ENCODE measurements at places on chromosomes 2 and 18.

DNA sequence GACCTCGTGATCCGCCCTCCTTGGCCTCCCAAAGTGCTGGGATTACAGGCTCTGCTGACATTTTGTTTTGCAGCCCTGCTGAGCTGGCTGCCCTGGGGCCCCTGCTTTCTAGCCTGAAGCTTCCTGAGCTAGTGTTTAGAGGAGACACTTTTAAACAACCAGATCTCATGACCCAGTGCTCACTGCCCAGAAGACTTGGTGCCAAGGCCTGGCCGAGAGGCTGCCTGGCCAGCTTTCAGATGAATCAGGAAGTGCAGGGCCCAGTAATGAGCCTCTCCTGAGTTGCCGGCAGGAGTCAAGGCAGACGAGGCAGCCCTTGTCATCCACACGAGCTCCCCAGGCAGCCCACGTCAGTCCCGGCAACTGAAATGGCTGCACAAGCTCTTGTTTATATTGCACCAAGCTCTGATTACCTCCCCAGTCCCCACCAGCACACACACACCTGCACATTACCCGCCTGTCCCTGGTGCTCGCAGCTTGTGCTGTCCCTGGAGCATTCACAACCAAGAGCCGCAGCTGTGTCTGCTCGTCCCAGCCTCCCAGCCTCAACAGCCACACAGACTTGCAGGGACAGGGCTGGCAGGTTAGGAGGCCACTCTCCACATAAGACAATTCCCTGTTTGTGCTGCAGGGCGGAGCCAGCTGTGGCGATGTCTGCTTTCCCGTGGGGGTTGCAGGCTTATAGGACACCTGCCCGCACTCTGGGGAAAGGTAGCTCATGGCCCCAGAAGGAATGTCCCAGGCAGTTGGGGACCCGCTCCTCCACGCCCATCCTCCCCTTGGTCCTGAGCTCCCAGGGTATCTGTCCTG lies 331.2 kb upstream of the MYT1L start:
- DNase-seq = no peak

- peak; percentile 15 for DNase-seq
Observed at GRCh38 chr2:167404627-167405284, 516.5 kb downstream of the XIRP2 start.

DNA sequence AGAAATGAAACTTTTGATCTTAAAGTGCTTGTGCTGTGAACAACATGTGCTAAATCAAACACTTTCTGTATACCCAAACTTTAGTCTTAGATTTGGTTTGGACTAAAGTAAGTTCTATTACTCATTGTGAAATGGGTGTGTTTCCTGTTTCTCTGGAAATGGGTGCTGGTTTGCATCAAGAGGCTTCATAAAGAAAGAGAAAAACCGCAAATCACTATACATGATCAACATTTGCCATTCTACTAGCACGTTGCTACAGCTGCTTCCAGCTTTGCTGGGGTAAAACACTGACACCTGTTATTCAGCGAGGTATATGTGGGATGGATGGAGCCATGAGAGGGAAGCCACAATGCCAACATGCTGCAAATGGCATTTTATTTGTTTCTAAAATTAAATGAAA lies 547.0 kb upstream of the ACVR2A start:
- no peak for DNase-seq

- DNase-seq = no peak
Observed at GRCh38 chr2:144904612-144905011, 384.7 kb upstream of the ZEB2 start.

DNA sequence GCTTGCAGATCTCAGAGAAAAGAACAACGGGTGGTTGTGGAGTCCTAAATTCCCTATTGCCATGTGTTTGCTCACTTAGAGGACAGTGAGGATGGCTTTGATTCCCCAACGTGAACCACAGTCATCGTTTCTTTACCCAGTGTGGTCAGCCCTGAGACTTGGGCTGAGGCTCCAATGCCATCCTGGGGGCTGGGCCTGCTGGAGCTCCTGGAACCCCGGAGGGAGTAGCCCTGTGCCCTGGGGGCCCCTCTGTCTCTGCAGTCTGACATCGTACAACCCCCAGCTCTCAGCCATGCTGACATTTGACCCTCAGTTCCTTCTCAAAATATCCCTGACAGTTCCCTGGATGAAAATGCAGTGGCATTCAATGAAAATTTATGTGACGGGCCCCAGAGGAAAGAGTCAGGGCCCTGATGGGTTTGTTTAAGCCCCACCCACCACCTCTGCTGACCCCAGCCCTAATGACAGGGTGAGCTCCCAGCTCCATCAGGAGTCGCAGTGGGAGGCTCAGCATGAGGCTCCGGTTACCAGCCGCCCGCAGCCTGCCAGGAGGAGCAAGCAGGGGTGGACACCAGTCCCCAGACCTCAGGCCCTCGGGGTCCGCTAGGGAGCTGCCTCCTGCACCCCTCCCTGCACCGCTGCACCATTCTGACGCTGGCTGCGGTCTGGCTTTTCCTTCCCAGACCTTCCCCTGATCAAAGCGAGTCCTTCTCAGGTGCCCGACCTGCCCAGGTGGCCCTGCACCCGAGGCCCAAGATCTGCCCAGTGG lies 120.9 kb downstream of the TWIST2 start:
- DNase-seq = no peak

- DNase-seq = no peak
Observed at GRCh38 chr2:25483607-25484266, 142.0 kb upstream of the DNMT3A start.

All from non-pigmented ciliary epithelial cell (primary cell).